Smooth muscle cell of the brain vasculature (primary cell): ENCODE measurements at places on chromosomes 6 and 20.

- DNase-seq: no peak
Measured at GRCh38 chr6:30709101-30709868, 7.8 kb downstream of the MDC1 start.

- DNase-seq: no peak
Measured at GRCh38 chr20:20549704-20550103, 162.7 kb downstream of the RALGAPA2 start.

DNA sequence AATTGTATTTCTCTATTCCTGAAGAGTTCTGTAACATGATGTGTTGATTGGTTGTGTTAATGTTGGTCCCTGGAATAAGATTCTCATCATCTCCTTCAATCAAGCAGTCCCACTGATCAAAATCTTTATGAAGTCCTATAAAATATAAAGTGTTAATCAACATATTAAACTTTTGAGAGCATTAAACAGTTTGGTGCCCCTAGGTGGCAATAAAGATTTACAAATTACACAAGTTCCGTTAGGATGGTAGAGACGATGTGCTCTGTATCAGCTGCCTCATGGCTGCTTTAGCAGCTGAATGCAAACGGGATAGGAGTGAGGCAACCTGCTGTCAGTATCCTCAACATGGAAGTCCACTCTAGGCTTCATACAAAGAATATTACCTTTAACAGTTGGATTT, 16.9 kb downstream of the TDRD6 start:
- no peak for DNase-seq

- DNase-seq: no peak
Measured at GRCh38 chr20:45041464-45042337, 59.2 kb downstream of the KCNS1 start.

GRCh38 chr6:125831659-125832058, 40.9 kb downstream of the NCOA7 start:
- no peak for DNase-seq

- DNase-seq: no peak
Measured at GRCh38 chr6:99393366-99393697, 663 bp downstream of the COQ3 start.

GRCh38 chr20:58839991-58840747, 10.5 kb downstream of the GNAS-AS1 start:
- no peak for DNase-seq

GRCh38 chr6:27890445-27891319, 21.5 kb downstream of the OR2B2 start:
- DNase-seq: no peak

GRCh38 chr6:85065831-85066230, 301.4 kb upstream of the TBX18 start:
- DNase-seq: no peak

DNA sequence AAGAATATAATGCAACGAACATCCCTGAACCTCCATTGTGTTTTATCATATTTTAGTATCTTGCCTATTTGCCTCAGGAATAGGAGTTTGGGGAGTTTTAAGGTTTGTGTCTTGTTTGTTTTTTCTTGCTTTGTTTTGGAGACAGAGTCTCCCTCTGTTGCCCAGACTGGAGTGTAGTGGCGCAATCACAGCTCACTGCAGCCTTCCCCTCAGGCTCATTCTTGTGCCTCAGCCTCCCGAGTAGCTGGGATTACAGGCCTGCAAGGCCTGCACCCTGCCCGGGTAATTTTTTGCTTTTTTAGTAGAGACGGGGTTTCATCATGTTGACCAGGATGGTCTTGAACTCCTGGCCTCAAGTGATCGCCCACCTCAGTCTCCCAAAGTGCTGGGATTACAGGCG, 63.3 kb upstream of the CARMIL1 start:
- DNase-seq: no peak

GRCh38 chr6:151443911-151444621, 7.9 kb downstream of the RMND1 start:
- no peak for DNase-seq

GRCh38 chr6:44161997-44162338, 3.3 kb downstream of the CAPN11 start:
- no peak for DNase-seq

DNA sequence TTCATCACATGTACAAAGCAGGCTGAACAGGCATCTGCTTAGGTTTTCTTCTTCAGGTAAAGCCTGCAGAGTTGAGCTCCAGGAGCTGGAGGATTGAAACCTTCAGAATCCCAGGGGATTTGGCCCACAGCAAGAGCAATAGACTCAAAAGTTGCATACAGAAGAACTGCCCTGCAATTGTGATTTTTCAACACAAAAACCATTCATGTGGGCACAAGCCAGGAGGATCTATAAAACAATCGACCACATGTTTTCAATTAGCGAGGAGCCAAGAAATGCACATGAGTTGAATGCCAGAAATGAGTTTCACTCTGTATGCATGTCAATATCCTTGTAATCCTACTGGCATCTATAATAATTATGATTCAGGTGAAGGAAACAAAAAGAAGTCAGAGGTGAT, 576.4 kb downstream of the HDGFL1 start:
- no peak for DNase-seq

DNA sequence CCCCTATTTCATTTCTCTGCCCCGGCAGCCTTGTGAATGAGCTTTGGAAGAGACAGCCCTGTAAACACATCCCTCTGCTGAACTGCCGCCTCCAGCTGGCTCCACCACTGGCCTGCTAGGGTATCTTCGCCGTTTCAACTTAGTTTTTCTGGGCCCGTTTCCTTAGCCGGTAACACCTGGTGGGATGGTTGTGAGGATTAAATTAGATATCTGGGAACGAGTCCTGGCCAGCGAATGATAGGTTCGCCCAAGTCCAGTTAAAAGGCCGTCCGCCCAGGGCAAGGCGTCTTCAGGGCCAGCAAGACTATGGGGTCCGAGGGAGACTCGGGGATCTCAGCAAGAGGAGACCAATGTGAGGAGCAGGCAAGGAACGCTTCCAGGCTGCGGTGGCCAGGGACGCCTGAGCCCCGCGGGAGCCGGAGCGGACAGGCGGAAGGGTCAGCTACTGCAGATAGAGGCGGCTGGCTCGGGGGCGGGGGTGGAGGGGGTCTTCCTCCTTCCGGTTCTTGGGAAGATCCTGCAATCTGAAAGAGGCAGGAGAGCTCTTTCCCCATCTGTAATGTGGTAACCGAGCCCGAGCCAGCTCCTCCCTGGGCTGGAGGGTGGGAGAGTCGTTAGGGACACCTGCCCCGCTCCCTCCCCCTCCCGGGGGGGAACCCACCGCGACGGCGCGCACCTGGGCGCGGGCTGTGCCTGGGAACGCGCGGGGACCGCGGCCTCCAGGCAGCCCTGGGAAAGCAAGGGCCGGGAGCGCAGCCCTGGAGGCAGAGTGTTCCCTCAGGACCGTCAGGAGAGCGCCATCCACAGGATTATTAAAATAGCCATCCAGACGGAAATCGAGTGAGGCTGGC, 4.5 kb upstream of the PTCRA start:
- DNase-seq: no peak

- no peak for DNase-seq
Measured at GRCh38 chr6:6742535-6742934, 154.0 kb downstream of the LY86 start.

- no peak for DNase-seq
Measured at GRCh38 chr20:4299216-4299615, 283.9 kb upstream of the RNF24 start.

DNA sequence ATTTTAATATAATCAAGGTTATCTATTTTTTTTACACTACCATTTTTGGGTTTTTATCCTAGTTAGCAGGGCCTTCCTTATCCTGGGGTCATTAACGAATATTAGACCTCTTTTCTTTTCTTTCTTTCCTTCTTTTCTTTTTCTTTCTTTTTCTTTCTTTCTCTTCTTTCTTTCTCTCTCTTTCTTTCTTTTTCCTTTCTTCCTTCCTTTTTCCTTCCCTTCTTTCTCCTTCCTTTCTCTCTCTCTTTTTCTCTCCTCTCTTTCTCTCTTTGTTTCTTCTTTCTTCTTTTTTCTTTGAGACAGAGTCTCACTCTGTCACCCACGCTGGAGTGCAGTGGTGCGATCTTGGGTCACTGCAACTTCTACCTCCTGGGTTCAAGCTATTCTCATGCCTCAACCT, 120.4 kb upstream of the PDE7B start:
- DNase-seq: no peak

- no peak for DNase-seq
Measured at GRCh38 chr20:13223736-13224520, 2.9 kb downstream of the ISM1 start.

DNA sequence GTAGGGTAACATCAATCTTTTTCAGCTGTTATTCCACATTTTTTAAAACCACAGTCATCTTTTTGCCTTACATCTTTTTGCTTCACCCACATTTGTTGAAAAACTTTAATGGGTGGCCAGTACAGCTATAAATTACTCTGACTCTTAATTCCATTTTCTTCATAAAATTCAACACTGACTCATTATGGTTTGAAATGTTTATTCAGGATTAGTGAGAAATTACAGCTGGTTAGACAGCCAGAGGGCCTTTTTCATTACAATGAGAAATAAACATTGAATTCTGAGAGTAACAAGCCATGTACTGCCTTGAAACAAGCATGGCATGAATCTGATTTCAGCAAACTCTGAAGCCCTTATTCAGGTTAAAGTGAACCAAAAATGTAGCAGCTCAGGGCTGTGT, 19.5 kb downstream of the NDUFAF4 start:
- no peak for DNase-seq
